AG08396 (cell line): ENCODE measurements at places on chromosomes 1 and 21.

DNA sequence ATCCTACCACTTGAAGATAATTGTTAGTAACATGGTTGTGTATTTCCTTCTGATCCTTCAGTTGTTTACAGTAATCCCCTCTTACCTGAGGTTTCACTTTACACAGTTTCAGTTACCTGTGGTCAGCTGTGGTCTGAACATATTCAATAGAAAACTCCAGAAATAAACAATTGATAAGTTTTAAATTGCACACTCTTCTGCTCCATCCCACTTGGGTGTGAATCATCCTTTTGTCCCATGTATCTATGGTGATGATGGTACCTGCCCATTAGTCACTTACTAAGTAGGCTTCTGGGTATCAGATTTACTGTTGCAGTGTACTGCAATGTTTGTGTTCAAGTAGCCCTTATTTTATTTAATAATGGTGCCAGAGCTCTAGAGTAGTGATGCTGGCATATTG lies 62.5 kb downstream of the OSBPL9 start:
- DNase-seq = no peak

GRCh38 chr1:86965827-86966182 lies 51.4 kb downstream of the HS2ST1 start:
- no peak for DNase-seq

- DNase-seq = no peak
Measured at GRCh38 chr1:3885611-3886010, 14.5 kb downstream of the C1orf174 start.

DNA sequence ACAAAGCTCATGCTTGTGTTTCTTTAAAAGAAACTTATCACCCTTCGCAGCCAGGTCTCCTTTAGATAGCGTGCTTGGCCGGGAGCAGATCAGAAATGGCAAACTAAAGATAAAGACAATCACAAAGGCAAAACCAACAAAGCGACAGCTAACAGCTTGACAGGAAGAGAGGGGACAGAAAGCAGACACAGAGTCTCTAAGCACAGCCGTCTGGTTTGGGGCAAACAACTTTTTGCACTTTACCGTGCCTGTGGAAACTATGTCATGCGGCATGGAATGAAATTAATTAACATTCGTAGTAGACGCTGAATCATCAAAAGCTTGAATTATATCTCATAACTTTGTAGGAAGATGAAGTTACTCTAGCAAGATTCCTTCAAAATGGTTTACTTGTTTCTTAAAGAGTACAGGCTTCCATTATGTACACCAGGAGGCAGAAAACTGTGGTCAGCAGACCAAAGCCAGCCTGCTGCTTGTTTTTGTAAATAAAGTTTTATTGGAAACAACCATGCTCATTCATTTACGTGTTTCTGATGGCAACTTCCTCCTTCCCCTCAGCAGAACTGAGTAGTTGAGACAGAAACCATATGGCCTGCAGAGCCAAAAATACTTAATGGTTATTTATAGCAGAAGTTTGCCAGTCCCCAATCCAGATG lies 183.2 kb downstream of the KIF26B start:
- DNase-seq = no peak

GRCh38 chr1:108079440-108080025 lies 114.6 kb upstream of the VAV3 start:
- DNase-seq = no peak

- peak; percentile 5 for DNase-seq
Measured at GRCh38 chr1:216723274-216723780, at the start of gene ESRRG. ESRRG (minus strand) TSS chr1:216723429; CDS start chr1:216723299, 130 bp downstream.

DNA sequence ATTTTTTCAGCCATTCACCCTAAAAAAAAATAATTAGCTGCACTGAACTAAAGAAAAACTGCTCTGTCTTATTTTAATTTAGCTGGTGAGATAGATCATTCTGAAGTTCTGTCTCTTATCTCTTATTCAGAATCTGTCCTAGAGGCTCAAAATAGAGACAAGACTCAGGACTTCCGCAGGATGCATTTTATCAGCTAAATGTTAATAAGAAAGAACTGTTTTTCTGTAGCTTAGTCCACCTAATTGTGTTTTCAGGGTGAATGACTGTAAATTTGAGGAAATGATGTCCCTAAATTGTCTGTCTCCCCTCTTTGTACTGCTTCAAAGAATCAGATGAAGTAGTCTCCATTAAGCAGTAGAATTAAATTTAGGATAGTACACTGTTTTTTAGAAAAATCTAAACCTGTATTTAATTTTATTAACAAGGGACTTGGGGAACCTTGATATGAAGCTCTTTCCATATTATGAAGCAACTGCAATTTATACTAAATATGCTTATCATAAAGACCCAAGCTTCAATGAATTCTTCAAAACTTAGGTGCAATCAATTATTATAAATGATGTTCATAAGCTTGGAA lies 671.9 kb downstream of the RWDD3 start:
- no peak for DNase-seq

DNA sequence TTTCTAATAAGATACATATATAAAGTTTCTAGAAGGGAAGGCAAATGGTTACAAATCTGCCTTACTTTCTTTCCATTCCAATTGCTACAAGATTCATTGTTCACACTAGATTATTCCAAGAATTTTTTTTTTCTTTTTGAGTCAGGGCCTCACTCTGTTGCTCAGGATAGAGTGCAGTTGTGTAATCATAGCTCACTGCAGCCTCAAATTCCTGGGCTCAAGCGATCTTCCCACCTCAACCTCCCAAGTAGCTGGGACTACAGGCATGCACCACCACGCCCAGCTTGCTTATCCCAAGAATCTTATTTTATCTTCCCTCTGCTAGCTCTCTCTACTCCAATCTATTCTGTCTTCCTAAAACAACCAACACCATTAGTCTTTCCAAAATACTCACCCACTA lies 81.8 kb downstream of the KIAA0319L start:
- DNase-seq = no peak

GRCh38 chr1:183898001-183898396 lies 93.1 kb downstream of the RGL1 start:
- DNase-seq = no peak

- no peak for DNase-seq
Measured at GRCh38 chr1:29831500-29832117, 595.3 kb downstream of the PTPRU start.

DNA sequence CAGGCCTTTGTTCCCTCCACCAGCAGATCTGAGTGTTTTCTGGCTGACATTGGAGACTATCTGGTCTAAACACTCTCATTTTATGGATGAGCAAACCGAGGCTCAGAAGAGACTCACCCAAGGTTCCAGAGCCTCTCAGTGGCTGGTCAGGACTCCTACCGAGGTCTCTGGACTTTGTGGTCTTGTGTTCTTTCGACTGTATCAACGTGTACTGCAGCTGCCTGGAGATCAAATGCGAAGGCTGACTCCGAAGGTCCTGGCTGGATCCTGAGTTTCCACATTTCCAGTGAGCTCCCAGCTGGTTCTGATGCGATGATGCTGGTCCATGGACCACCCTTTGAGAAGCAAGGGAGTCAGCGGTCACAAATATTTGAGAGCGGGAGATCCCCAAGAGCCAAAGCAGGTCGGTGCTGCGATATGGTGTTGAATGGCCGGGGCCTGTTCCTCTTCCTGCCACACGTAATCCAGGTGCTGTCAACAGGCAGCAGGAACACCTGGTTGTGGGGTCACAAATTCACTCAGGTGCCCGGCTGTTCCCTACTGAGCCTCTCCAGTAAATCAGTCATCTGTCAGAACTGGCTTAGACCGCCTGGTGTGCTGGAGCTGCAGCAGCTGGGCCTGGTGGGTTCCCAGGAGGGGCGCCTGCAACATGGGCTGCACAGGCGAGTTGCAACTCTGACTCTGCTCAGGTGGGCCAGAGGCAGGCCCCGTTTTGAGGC lies 94.8 kb upstream of the USP24 start:
- DNase-seq = no peak

- DNase-seq = no peak
Measured at GRCh38 chr21:42514883-42515228, 1.2 kb downstream of the SLC37A1 start.

GRCh38 chr1:18932387-18932786 lies 24.1 kb downstream of the IFFO2 start:
- DNase-seq = no peak

DNA sequence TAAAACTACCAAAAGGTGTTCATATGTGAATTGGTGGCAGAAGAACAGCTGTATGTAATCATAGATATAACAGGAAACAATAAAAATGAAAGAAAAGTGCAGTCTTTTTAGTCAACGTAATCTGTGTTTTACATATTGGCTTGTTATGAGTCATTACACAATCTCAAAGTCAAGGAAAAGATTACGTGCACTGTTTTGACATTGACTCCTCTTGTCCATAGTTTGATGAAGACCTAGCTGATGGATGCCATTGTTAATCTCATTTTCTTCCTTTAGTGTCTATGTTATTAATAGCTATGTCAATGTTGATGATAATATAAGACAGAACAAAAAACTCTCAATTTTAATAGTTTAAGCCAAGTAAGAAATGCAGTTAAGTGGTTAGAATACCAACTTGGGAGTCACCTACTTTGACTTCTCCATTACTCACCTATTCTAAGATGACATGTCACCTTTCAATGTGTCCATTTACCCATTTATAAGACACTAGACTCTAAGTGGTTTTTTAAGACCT lies 84.5 kb upstream of the SAMSN1 start:
- no peak for DNase-seq
